ENCODE measurements at places on chromosomes 16 and 17.

DNA sequence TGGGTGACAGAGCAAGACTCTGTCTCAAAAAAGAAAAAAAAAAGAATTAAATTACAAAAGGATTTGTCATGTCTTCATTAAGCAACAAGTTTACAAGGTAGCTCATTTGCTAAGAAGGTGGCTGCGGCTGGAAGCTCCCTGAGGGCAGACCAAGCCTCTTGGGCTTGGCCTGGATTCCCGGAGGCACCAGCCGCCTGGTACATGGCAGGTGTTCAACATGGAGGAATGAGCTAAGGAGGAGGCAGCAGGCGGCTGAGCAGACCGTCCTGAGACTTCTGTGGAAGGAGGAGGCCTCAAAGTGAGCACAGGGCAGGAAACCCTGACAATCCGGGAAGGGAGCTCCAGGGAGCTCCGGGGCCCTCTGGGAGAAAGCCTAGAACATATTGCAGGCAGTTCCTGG, 3.2 kb upstream of the MYLK3 start:
- DNase-seq = no peak

DNA sequence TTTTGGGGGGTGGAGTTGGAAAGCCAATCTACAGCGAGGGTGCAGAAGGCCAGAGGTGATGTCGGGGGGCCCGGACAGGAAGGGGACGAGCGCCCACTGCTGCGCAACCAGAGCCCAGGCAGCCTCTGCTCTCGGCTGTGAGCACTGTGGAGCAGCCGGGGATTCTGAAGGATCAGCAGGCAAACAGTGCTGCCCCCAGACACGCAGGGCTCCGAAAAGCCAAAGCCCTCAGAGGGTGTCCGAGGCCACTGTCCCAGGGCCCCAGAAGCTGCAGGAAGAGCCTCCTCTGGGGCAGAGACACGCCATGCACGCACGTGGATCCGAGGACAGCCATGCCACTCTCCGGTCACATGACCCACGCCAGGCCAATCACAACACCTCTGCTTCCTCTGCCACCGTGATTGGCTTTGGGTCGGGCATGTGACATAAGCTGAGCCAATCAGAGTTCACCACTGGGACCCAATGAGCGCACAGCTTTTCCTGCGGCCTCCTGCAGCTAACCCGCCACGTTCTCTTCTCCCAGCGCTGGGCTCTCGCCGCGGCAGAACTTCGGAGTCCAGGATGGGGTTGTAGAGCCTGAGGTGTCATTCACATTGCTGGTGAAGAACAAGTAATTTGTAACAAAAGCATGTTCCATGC, 40.7 kb downstream of the ACTG1 start:
- peak; percentile 51 for DNase-seq

- DNase-seq = no peak
These were observed 160.5 kb upstream of the TNRC6C start for GRCh38 chr17:77798031-77798430.

GRCh38 chr16:75621170-75621477, 2.0 kb downstream of the ADAT1 start:
- DNase-seq = no peak

- DNase-seq = no peak
These were observed 6.2 kb downstream of the RBFOX1 start for GRCh38 chr16:7338826-7339225.

DNA sequence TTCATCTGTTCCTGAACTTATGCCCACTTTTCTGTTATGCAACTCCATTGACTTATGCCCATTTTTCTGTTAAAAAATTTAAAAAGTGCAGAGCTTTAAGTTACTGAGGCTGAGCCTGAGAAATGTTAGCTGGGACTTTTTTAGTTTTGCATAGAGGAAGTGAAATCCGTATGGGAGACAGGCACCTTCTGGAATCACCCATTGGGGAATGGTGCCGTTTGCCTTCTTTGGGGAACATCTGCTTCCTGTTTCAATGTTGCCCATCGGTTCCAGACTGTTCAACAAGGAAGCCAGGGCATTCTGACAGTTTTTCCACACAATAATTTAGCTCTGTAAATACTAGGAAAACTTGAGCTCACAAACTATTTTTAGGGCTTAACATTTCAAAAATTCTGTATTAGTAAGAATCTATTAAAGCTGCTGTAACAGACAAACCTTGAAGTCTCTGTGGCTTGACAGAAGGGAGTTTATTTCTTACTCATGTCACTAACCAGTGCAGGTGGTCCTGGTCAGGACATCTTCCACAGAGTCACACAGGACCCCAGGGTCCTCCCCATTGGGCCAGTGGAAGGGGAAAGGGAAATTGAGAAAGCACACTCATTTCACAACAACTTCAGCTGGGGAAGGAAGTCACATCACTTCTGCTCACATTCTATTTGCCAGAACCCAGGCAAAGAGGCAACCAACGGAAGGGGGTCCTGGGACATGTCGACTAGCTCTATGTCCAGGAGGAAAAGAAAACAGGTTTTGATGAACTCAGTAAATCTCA, 17.2 kb downstream of the PRKCB start:
- no peak for DNase-seq

DNA sequence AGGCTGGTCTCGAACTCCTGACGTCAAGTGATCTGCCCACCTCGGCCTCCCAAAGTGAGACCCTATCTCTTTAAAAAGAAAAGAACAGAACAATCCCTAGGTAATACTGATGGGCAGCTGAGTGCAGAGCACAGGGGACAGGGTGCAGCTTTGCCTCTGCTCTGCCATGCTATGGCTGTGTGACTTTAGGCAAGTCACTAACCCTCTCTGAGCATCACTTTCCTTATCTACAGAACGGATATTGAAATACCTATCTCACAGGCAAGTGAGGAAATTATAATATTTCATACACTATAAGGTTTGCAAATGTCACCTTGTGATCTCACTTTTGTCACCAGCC, 4.1 kb downstream of the CASKIN2 start:
- no peak for DNase-seq

DNA sequence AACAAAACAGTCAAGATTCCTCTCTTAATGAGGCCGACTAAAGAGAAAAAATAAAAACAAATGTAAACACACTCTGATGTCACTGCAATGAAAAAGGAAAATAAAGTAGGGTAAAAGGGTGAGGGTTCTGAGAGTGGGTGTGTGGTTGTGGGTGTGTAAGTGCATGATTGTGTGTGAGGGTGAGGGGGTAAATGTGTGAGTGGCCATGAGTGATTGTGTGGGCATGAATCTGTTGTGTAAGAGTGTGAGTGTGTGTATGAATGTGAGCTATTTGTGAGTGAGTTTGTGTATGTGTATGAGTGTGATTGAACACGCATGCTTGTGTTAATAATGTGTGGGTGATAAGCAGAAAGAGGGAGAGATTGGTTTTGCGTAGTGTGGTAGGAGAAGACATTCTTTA, 132.8 kb downstream of the CDH11 start:
- DNase-seq = no peak

DNA sequence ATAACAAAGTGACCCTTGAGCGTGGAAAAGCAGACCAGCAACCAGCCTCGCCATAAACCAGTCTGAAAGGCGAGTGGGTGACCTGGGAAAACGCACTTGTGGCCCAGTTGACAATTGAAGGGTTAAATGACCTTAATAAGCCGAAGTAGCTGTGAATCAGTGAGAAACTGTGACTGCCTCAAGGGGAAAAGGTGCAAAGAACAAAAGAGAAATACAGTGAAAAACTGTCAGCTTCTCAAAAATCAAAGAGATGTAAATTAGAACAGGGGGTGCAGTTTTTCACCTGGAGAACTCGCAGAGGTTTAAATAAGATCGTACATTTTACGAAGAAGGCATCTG, 124.1 kb downstream of the CMIP start:
- no peak for DNase-seq

GRCh38 chr16:71421911-71422310, 19.9 kb downstream of the TLE7 start:
- peak; percentile 61 for DNase-seq

GRCh38 chr17:3888343-3889171, 4.3 kb downstream of the CAMKK1 start:
- no peak for DNase-seq

GRCh38 chr16:4373356-4373908, 1.8 kb downstream of the VASN start:
- no peak for DNase-seq

GRCh38 chr17:6556121-6557039, at the start of gene PITPNM3:
PITPNM3 (minus strand) TSS chr17:6556555; CDS start chr17:6556406, 149 bp downstream.
- DNase-seq = no peak

- DNase-seq = no peak
These were observed 2.5 kb upstream of the PRR35 start for GRCh38 chr16:557463-558297.

DNA sequence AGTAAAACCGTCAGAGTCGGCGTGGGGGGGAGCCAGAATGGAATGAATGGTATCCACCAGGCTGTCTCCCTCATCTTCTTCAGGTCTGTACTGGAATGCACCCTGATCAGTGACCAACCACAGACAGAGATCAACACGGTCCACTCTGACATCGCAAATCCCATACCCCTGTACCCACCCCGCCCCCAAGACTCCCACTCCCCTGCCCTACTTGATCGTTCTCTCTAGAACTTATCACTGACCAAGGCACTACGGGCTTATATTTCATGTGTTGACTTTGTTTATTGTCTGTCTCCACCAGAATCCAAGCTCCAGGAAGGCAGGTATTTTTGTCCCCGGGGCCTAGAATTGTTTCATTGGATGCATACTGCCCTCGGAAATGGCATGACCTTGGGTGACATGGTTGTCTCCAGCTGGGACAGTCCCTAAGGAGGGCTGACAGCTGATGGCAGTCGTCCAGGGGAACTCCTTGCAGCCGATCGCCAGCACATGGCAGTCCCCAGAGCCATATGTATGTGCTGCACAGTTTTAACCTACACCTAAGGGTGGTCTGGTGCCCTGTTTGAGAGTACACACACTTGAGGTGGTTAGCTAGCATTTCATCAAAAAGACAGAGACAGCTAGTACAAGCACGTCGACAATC, 526 bp upstream of the MFSD6L start:
- DNase-seq = no peak

DNA sequence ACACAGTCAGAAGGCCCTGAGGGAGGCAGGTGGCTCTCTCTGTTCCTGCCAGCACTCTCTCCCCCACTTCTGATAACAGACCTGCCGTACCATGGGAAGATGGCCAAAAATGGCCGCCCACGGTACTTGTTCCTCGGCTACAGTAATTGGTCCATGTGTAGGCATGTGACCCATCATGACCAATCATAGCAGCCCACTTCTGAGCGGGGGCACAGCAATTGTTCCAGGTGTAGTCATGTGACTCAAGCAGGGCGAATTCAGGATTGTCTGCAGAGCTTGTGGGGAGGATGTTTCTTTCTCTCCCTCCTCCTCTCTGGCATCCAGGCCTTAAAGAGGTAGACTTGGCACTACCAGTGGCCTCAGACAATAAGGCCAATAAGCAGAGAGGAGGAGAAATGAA, 250.4 kb downstream of the MRTFB start:
- no peak for DNase-seq

DNA sequence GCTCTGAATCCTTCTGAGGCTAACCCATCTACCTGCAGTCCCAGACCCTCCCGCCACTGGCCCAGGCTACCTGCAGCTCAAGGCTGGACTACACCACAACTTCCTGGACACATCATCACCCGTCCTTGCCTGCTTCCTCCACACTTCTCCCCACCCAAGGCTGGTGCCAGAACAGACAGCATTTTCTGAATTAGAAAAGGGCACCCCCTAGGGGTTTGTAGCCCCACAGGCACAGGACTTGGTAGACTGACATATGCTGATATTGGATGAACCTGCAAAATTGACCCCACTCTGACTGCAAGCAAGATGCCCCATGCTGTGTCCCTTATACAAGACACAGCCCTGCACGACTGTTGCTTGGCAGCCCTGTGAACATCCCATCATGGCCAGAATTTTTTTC, 271.5 kb upstream of the C16orf82 start:
- peak; percentile 29 for DNase-seq

DNA sequence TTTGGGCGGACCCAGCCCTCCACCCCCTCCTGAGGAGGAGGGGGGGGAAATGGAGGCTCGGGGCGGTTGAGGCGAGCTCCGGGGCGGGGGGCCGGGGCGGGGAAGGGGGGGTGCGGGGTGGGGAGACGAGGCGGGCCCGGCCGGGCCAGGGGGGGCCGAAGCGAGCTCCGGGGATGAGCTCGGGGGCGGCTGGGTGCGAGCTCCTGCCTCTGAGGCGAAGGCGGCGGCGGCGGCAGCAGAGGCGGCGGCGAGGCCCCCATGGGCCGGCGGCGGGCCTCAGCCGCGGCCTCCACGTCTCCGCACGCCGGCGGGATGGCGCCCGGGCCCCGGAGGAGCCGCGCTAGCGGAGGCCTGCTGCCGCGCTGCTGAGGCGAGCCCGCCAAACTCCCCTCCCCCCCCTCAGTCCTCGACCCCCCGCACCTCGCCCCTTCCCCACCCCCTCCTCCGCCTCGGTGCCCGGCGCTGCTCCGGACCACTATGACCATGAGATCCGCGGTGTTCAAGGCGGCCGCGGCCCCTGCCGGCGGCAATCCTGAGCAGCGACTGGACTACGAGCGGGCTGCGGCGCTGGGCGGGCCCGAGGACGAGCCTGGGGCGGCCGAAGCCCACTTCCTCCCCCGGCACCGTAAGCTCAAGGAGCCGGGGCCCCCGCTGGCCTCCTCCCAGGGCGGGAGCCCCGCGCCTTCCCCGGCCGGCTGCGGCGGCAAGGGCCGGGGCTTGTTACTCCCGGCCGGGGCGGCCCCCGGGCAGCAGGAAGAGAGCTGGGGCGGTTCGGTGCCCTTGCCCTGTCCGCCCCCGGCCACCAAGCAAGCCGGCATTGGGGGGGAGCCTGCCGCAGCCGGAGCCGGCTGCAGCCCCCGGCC, 596 bp downstream of the MSL1 start:
- DNase-seq = peak; percentile 53

- no peak for DNase-seq
These were observed 59.9 kb downstream of the PRMT7 start for GRCh38 chr16:68370581-68371275.

DNA sequence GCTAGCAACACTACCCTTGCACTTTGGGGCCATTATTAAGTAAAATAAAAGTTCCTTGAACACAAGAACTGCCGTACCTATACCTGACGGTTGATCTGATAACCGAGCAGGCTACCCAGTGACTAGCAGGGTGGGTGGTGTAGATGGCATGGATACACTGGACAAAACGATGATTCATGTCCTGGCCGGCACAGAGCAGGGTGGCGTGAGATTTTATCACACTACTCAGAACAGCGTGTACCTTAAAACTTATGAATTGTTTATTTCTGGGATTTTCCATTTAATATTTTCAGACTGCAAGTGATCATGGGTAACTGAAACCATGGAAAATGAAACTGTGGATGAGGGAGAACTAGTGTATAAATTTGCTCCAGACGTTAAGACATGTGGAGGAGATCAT, 41.0 kb upstream of the MSI2 start:
- no peak for DNase-seq

DNA sequence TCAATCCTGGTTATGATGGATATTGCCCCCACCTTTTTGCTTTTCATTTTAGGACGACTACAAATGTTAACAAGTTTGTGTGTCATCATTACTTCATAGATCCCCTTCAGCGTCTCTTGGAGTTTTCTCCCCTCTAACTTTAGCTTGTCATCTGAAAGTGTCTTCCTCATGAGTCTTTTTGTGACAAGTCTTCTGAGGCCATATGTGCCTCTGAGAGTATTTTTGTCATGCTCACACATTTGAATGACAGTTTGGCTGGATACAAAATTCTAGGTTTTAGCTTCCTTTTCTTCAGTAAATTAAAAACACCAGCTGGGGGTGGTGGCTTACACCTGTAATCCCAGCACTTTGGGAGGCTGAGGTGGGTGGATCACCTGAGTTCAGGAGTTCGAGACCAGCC, 203.8 kb upstream of the CHMP6 start:
- no peak for DNase-seq

GRCh38 chr16:24822542-24822941, 23.2 kb upstream of the SLC5A11 start:
- no peak for DNase-seq

- no peak for DNase-seq
These were observed 10.0 kb downstream of the TNFAIP1 start for GRCh38 chr17:28345419-28346198.
